ENCODE measurements at places on chromosomes 4 and X. TPM values are rescaled to one million over a fixed set of nuclear protein-coding genes. Genes with fewer than 3 reads are reported as not detected.

Gene UXT
- 140 TPM for total RNA-seq

Gene SH3TC1
- total RNA-seq = 16.4 TPM

Gene SEPTIN6
- total RNA-seq = 23.3 TPM

GRCh38 chr4:153215921-153216320, 11.7 kb downstream of the TRIM2 start:
- DNase-seq = no peak

DNA sequence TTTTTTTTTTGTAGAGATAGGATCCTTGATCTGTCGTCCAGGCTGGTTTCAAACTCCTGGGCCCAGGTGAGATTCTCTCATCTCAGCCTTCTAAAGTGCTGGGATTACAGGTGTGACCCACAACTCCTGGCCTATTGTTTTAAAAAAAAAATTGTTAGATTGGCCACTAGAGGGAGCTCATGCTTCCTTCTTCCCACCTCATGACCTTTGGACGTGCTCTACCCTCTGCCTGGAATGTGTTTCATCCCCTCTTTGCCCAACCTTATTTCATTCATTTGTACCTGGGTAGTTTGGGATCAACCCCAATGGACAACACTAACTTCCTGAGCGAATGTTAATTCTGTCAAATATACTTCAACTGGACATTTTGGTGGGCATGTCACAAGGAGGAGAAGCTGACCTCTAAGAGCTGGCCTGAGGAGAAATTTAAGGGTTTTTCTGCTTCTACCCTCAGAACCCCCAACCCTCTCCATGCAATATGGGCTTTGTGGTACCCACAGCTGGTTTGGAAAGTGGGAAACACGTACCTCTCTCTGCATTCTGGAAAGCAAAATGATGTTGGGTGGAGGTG, 6.4 kb downstream of the PPEF2 start:
- DNase-seq = no peak

DNA sequence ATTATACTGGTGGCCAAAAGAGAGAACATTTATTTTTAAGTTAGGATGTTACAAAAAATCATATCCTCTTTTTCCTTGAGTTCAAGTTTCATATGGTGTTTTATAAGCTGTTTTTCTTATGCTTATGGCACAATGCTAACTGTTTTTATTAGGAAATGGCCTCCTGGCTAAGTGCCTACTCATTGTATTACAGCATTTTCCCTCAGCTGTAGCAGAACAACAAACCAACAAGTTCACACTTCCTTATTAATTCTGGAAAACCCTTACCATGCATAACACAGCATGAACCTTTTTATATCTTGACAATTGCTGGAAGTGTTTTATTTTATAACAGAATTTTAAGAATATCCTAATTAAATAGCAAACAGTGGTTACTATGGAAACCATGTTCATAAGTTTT, 165.8 kb downstream of the GASK1B start:
- no peak for DNase-seq

GRCh38 chr4:169634975-169635374, 14.6 kb downstream of the CLCN3 start:
- no peak for DNase-seq

GRCh38 chr4:54712206-54712605, 54.4 kb downstream of the KIT start:
- DNase-seq = no peak

DNA sequence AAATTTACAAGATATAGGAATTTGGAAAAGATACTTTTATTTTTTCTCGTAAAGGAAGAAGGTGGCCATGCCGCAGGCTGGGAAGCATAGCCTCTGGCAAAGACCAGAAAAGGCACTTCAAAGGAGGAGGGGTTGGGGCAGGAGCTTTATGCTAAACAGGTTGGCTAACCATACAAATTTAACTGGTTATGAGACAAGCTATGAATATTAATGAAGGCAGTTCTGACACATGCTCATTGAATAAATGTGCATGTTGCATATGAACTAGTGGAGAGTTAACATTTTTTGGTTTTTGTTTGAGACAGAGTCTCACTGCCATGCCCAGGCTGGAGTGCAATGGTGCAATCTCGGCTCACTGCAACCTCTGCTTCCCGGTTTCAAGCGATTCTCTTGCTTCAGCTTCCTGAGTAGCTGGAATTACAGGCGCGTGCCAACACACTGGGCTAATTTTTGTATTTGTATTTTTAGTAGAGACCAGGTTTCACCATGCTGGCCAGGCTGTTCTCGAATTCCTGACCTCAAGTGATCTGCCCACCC, 36.5 kb downstream of the GALNTL6 start:
- no peak for DNase-seq

- DNase-seq = no peak
Measured at GRCh38 chrX:8738588-8739189, 6.8 kb upstream of the ANOS1 start.

DNA sequence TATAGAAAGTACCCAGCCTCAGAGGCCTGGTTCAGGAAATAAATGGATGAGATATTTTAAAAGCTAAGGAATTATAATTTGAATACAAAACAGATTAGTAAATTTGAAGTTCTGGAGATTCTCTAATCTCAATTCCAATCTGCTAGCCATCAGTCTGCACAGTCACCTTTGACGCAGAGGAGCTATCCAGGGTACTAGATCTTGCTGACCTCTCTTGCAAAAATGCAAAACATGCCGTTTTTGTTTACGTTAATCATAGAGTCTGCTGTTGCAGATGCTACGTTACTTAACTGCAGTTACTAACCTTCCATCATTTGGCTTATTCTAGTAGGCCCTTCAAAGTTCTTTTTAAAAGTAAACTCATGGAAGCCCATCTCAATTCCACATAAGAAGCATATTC, 10.4 kb downstream of the CCSER1 start:
- no peak for DNase-seq

- DNase-seq = no peak
Measured at GRCh38 chrX:40329616-40330015, 231.9 kb upstream of the BCOR start.

GRCh38 chrX:47992095-47992380, 11.8 kb downstream of the ZNF182 start:
- DNase-seq = no peak

DNA sequence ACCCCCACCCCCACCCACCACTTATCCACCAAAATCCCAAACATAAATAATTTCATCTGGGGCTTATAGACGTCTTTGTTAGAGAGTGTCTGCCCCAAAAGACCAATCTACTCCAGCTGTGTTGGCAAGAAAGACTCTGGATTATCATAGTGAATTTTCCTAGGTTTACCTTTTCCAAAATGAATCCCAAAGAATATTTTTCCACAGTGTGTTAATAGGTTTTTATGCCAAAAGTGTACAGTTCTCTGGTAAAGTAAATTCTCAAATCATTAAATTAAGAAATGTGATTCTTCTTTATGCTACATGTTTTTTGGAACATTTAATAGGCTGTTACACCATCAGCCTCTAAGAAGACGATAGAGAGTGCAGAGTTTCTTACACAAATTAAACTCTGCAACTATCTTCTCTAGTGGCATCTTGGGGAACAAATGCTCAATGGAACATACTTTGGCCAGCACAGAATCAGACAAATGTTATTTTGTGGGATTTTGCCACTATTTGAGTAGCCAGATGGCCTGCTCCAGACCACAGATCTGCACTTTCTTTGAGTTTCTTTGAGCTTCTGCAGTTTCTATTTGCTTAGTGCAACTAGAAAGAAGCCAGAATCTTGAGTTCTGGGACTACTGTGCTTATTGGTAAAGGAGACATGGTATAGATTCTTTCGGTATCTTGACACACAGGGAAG, 206.0 kb downstream of the KIT start:
- no peak for DNase-seq

DNA sequence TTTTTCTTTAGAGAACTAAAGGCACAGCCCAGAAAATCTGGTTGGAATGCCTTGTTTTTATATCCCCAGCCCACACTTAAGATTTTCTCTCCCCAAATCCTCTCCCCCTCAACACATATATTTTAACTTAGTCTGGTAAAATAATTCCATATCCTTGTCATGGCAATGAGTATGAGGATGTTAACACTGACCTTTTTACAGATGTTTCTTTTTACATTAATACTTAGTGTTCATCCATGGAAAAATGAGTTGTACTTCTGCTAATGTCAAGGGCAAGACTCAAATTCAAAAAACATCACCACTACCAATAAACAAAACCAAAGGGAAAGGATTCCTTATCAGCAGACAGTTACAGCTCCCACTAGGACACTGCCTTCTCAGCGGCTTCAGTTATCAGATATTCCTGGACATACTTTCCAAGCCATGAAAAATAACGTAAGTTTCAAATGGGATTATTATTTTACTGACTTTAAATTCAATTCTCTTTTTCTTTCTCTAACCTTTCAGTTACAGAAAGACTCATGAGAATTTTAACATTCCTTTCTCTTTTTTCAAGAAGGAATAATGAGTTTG, 83.3 kb downstream of the RASL11B start:
- DNase-seq = no peak

Gene IGFBP7
- 205 TPM for total RNA-seq

GRCh38 chr4:1720163-1720983, 750 bp downstream of the TMEM129 start:
- no peak for DNase-seq

Gene PAGE2B
- not detected for total RNA-seq

Gene MAGEA4
- not detected for total RNA-seq

DNA sequence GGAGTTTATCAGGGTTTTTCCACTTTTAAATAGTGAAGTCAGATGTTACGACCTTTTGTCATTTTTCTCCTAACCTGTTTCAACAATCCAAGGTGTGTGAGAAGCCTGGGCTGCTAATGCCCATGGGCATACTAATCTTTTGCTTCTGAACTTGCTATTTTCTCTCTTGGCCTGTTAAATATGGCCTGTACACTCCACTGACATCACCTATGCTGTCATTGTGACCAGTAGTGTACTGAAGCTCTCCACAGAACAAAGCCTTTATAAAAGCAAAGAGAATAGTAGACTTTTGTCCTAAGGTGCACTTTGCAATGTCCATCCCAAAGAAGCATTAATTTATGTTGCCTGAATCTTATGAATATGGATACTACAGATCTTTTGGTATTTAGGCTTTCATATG, 1490.5 kb downstream of the STIM2 start:
- no peak for DNase-seq

GRCh38 chrX:69615342-69615741, 571 bp upstream of the EDA start:
- DNase-seq = no peak

DNA sequence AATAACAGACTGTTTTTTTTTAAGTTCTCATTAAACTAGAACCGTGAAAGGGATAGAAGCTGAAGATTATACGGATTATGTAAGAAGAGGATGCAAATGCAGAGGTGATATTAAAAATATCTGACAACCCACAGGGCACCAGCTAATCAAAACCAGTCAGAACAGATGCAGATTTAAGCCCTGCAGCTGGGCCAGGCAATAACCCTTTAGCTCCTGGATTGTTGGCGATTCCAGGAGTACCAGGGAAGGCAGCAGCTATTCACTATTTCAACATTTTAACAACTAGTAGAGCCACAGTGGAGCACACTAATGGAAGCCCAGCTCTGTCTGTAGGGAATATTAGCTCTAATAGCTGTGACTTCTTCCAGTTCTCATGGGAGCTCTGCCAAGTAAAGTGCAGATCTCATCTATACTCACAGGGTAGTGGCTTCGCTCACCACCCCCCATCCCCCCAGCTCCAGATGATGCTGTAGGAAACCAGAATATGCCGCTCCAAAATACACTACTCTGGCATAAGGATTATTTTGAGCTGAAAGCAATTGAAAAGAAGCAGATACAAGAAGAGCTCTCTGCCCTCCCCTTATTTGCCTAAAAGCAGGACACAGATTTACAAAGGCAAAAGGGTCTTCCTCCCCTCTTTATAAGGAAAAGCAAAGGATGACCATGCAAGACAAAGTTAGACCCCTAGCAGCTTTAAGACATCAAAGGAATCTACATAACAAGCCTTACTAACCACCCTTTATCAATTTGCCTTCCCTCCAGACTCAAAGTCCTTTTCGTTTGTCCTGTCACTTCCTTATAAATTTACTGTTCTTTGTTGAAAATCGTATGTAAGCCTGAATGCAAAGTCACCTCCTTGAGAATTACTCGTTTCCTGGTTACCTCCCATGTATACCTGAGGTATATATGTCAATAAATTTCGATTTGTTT, 13.7 kb downstream of the SCD5 start:
- no peak for DNase-seq

- DNase-seq = no peak
Measured at GRCh38 chrX:17021851-17022604, 75.6 kb downstream of the REPS2 start.

Gene CSAG3
- total RNA-seq = not detected

DNA sequence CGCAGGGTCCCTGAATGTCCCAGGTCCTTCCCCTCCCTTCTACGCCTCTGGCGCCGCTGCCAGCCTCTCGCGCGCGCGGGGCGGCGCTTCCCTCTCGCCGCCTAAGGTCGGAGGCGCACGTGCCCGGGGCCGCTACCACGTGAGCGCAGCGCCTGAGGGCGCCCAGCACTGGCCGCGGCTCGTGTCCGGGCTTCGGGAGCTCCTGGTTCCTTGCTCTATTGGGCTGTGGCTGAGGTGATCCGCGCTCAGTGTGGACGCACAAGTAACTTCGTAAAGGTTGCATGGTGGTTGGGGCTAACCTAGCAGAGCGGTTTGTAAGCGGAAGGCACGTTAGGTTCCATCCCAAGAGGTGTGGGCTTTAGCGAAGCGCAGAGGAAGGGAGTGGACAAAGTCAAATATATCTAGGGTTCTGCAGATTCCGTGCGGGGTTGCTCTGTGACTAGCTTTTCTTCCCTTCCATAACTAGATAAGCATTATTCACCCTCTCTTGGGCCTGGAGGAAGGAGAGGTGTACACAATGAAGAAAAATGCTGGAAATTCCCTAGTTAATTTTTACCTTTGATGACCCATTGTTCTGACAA, 1.8 kb downstream of the TLL1 start:
- no peak for DNase-seq

GRCh38 chrX:120753413-120754251, 122.0 kb downstream of the CT47B1 start:
- DNase-seq = no peak

DNA sequence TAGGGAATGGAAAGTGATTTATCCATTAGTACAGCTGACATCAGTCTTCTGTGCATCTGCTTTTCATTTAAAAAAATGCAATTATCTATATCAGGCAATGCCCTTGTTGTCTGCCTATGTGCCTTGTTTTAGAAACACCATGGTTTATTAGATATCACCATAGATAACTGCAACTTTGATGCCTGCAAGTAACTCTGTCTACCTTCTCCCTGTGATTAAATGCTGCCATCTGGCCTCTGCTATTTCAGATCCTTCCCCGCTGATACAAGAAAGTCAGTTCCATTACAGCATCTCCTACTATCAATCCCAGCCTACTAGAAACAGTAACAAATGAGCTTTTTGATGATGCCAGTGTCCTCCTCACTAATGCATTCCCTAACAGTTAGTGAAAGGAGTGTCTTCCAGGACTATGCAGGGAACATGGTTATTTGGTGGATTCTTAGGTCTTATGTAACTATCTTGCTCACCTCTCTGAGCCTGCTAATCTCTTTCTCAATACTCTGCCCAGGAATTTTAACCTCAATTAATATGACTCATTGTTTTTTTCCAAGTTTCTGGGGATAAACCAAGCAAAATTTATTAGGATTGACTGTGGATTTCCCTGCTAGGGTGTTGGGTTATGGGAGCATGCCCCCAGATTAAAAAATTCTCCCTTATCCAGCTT, 444.9 kb downstream of the RAPGEF2 start:
- DNase-seq = no peak
